ENCODE measurements at places on chromosomes 5 and 9. TPM values are rescaled to one million over a fixed set of nuclear protein-coding genes. Genes with fewer than 3 reads are reported as not detected.
A peak's percentile ranks its signal among the peaks of the same experiment; 100 is the strongest.

DNA sequence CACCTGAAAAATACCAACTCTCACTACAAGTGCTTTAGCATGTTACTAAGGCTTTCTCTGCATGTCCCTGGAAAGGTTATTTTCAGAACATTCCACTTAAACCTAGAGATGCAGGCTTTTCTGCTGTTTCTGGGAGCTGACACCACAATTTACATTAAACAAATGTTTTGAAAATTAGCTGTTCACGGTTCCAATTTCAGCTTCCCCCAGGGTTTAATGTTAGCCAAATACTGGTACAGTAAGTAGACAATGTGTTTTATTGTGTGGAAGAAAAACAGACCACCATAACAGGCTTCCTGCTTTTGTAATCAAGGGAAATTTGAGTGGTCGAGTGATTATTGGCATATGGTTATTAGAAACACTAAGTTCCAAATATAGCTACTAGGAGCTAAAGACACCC is 32.0 kb downstream of the MACROH2A1 start:
- no peaks in the 10 kb centered on the region for H3K4me1 ChIP-seq
- H3K4me3 ChIP-seq, result no peak overlapping the region
- H3K36me3 ChIP-seq, result no peaks in the 10 kb centered on the region
- no peaks in the 10 kb centered on the region for H3K27me3 ChIP-seq
- no peak for DNase-seq

DNA sequence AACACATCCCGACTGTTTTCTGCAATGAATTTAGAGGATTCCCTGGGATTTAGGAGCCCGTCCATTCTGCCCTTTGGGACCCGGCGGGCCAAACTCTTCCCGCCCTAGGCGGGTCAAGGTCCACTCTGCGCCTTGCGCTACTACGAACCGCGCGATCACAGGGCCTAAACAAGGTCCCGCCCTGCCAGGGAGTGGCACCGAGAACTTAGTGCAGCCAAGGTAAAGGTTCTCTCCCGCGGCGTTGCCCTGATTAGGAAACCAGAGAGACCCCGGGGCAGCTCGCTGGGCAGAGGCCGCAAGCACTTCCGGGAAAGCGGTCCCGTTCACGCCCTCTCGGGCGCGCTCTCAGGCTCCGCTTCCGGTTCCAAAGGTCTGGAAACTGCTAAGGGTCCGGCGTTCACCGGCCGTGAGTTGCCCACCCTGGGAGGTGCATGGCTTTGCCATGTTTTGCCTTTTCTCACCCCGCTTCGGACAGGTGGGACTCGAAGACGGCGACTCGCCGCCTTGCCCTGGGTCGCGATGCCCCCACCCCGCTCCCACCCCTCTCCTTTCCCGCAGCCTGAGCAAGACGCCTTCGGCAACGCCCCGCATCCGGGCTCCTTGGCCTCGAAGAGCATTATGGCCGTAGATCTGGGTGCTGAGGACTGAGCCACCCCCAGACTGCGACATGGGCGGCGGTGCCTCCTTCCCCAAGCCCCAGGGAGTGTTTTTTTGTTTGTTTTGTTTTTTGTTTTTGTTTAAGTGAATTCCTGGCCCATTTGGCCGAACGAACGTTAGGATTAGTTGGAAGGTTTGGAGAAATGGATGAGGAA is 23.4 kb downstream of the HNRNPK start:
- no peaks in the 10 kb centered on the region for H3K27me3 ChIP-seq
- H3K4me3 ChIP-seq, result peak overlapping the region; percentile 77
- H3K36me3 ChIP-seq, result 0 out of 2 replicates have a peak, but pooled peaks cover 3% of the 10 kb centered on the region
- DNase-seq, result peak; percentile 90
- no peaks in the 10 kb centered on the region for H3K4me1 ChIP-seq
- peak overlapping the region; percentile 77 for H3K27ac ChIP-seq

Gene RAD1
- total RNA-seq, result 39.3 TPM

DNA sequence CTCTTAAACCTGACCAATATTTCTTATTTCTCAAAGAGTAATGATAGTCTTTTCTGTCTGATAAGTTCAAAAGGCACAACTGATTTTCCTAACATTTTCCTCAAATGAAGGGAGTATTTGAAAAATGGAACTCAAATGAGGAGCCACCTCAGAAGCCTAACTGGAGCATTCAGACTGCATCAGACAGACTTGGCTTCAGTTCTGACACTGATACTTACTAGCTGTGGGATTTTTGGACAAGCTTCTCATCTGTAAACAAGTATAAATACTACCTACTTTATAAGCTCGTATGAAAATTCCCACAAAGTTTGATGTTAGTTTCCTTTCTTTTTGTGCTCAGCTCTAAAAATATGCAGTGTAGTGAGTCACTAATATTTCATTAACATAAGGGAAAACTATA is 107.7 kb upstream of the CCDC152 start:
- DNase-seq, result no peak
- H3K4me1 ChIP-seq, result no peaks in the 10 kb centered on the region
- no peaks in the 10 kb centered on the region for H3K27me3 ChIP-seq
- no peaks in the 10 kb centered on the region for H3K36me3 ChIP-seq

Gene FBXL7
- total RNA-seq, result 15.4 TPM

Gene ARID3C
- 0.49 TPM for total RNA-seq

Gene FBP2
- total RNA-seq, result not detected

DNA sequence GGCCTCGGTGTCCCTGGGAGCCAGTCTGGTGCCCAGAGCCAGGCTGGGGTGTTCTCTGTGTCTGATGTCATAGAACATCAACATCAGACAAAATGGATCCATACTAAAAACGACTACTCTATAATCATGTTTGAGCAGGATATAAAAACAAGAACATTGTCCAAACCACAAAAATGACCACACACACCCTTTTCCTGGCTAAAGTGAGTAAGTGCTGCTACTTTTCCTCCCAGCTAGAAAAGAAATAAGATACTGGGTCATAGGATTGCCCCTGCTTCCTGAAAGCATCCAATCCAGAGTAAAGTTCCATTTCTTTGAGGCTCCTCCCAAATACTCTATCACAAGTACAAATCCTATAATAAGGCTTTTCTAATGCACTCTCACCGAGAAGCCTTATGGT is 19.7 kb upstream of the TRAF1 start:
- H3K4me1 ChIP-seq, result peaks cover 30% of the 10 kb centered on the region
- no peaks in the 10 kb centered on the region for H3K36me3 ChIP-seq
- H3K4me3 ChIP-seq, result no peak overlapping the region
- H3K27me3 ChIP-seq, result no peaks in the 10 kb centered on the region
- no peak overlapping the region for H3K27ac ChIP-seq

- peaks cover 5% of the 10 kb centered on the region for H3K4me1 ChIP-seq
- no peak for DNase-seq
These were observed 127.5 kb upstream of the POU5F2 start for GRCh38 chr5:93868851-93869250.

DNA sequence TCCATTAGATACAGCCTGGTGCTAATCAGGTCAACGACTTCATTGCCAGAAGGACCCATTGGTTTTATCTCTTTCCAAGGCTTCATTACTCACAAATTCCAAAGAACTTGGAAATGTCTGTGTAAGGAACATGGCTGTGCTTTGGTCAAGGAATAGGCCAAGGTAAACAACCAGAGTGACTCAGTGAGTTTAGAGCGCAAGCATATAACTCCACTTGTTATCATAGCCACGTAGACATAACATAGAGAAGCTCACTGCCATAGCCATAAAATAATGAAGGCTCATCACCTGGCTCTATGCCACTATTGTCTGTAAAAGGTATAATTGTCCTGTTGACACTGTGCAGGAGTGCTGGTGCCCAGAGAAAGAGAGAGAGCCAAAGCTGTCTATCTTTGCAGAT is 139.3 kb upstream of the PLCXD3 start:
- H3K27ac ChIP-seq, result no peak overlapping the region
- no peaks in the 10 kb centered on the region for H3K36me3 ChIP-seq
- H3K4me3 ChIP-seq, result no peak overlapping the region
- no peak for DNase-seq

DNA sequence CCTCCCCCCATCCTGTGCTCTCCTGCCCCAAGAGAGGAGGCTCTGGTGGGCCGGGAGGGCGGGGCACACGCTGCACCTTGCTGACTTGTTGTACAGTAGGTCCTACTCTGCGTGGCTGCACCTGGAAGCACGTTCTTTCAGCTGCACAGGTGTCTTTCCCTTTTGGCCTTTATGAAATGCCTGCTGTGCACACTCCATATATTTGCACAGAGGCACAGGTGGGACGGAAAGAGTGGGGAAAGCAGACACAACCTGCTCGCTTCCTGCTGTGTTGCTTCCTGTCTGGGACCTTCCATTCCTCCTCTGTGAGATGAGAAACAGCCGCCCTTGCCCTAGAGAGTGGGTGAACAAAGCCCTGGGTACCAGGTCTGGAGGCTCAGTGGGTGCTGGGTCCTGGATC is 4.8 kb downstream of the USP20 start:
- peaks cover 37% of the 10 kb centered on the region for H3K4me1 ChIP-seq

- DNase-seq, result no peak
- no peak overlapping the region for H3K4me3 ChIP-seq
- H3K27me3 ChIP-seq, result no peaks in the 10 kb centered on the region
- H3K27ac ChIP-seq, result no peak overlapping the region
- H3K4me1 ChIP-seq, result no peaks in the 10 kb centered on the region
These were observed 240.9 kb downstream of the GABRB2 start for GRCh38 chr5:161305601-161306000.

GRCh38 chr9:30258094-30258493 is 2126.3 kb upstream of the ACO1 start:
- no peaks in the 10 kb centered on the region for H3K27me3 ChIP-seq
- peaks cover 5% of the 10 kb centered on the region for H3K4me1 ChIP-seq
- no peak overlapping the region for H3K4me3 ChIP-seq
- no peak for DNase-seq
- H3K27ac ChIP-seq, result no peak overlapping the region

Gene CDC20B
- total RNA-seq, result not detected

DNA sequence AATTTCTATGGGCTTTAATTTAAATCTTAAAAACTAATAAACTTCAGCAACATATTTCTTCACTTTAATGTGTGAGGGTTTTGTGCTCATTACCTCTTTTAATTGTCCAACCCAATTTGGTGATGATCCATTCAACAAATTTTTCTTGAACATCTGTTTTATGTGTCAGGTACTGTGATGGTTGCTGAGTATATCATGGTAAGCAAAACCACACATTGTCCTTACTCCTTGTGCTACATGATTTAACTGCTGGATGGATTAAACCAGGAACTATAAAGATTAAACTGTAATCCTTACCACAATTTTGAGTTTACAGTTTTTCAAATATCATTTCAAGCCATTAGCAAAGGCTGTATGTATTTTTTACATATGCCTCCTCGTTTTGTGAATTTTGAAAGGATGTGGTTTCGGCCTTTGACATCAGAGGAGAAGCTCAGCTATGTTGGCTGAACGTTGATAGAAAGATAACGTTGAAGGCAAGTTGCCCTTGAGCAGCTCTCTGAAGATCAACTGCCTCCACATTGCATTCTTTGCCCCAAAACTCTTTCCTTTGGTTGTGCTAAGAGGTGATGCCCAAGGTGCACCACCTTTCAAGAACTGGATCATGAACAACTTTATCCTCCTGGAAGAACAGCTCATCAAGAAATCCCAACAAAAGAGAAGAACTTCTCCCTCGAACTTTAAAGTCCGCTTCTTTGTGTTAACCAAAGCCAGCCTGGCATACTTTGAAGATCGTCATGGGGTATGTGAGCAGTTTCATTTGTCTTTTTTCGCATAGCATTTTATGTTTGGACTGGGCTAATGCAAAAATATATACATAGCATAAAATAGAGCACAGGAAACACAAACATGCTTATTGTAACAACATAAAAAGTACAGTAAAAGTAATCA is at the start of gene ITK:
TSS of gene ITK (plus strand) at position 467 of the 891 bp plus-strand sequence. CDS start at position 605, 138 bp downstream.
- no peak within 1 kb of the TSS for H3K27ac ChIP-seq
- H3K4me1 ChIP-seq, result no peaks in the 10 kb centered on the region
- H3K27me3 ChIP-seq, result no peaks in the 10 kb centered on the region
- H3K36me3 ChIP-seq, result no peaks in the 10 kb centered on the region
- DNase-seq, result no peak

- no peak for DNase-seq
- H3K36me3 ChIP-seq, result no peaks in the 10 kb centered on the region
- H3K27ac ChIP-seq, result no peak overlapping the region
- H3K4me3 ChIP-seq, result no peak overlapping the region
- no peaks in the 10 kb centered on the region for H3K27me3 ChIP-seq
These were observed 40.7 kb upstream of the ADAMTS2 start for GRCh38 chr5:179385914-179386313.

Gene VLDLR
- 46.3 TPM for total RNA-seq

Measured in GM23338 (cell line).